ENCODE measurements at places on chromosomes 1 and 21.

DNA sequence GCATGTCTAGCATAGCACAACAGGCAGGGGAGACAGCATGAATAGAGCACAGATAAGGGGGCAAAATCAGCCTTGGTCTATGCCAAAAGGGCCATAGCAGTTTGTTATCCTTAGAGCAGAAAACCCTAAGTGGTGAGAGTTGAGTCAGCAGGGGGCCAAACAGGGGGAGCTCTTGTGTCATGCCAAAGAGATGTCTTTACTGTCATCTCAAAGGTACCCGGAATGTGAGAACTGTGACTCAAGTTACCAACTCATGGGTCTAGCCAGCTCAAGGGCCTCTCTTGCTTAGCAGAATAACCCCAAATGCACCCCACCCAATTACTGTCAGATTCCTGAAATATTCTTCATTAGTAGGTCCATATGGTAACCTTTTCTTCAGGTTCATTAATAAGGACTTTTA is 45.9 kb upstream of the NRDC start:
- H3K4me1 ChIP-seq = no peaks in the 10 kb centered on the region
- no peaks in the 10 kb centered on the region for H3K27me3 ChIP-seq
- DNase-seq = no peak
- no peak overlapping the region for H3K4me3 ChIP-seq
- H3K27ac ChIP-seq = no peak overlapping the region

GRCh38 chr1:117007719-117008013 is 6.1 kb downstream of the CD101 start:
- no peaks in the 10 kb centered on the region for H3K27me3 ChIP-seq
- no peaks in the 10 kb centered on the region for H3K4me1 ChIP-seq
- DNase-seq = no peak
- no peaks in the 10 kb centered on the region for H3K36me3 ChIP-seq

- H3K27me3 ChIP-seq = no peaks in the 10 kb centered on the region
- H3K4me1 ChIP-seq = peaks cover 5% of the 10 kb centered on the region
- no peak overlapping the region for H3K4me3 ChIP-seq
- H3K27ac ChIP-seq = no peak overlapping the region
Measured at GRCh38 chr1:83813576-83813975, 185.4 kb downstream of the TTLL7 start.

DNA sequence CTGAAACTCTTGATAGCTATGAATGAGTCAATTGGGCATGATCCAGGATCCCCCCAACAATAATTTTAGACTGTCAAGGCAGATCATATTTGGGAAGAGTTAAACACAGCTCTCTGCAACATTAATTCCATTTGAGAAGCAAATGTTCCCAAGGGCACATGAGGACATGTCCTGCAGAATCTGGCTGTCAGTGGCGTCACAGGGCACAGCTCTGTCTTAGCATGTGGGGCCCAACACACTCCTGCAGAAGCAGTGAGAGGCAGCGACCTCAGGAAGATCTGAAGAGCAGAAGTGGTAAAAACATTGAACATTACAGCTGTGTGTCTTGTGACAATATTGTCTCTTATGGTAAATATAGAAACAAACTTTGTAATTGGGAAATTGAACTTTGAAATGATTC is 197.1 kb upstream of the PBX1 start:
- H3K4me3 ChIP-seq = no peak overlapping the region
- DNase-seq = no peak
- no peaks in the 10 kb centered on the region for H3K27me3 ChIP-seq
- H3K27ac ChIP-seq = no peak overlapping the region
- no peaks in the 10 kb centered on the region for H3K4me1 ChIP-seq
- H3K36me3 ChIP-seq = no peaks in the 10 kb centered on the region

DNA sequence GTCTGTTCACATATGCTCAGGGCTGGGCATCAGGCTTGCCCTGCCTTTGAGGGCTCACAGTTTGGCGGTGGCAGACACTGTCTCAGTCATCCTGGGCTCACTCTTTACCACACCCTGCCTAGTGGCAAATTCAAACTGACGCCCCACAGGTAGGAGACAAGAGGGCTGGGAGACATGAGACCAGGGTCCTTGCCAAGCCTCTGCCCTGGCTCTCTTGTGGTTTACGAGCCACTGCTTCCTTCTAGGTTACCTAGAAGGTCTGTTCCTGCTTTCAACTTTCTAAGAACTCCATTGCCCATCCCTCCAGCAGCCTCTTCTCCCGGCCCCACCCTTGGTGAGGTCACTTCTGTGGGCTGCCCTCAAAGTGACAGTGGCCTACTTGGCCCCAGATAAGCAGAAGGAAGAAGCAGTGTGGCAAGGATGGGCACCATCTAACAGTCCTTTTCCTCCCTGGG is 10.5 kb downstream of the KIF21B start:
- H3K27me3 ChIP-seq = peaks cover 17% of the 10 kb centered on the region
- H3K27ac ChIP-seq = no peak overlapping the region
- no peaks in the 10 kb centered on the region for H3K36me3 ChIP-seq
- no peak for DNase-seq

GRCh38 chr1:37811027-37811655 is 3.1 kb upstream of the YRDC start:
- H3K36me3 ChIP-seq = peaks cover 28% of the 10 kb centered on the region
- no peak overlapping the region for H3K4me3 ChIP-seq
- H3K27ac ChIP-seq = no peak overlapping the region

- no peaks in the 10 kb centered on the region for H3K36me3 ChIP-seq
- DNase-seq = no peak
- H3K27ac ChIP-seq = no peak overlapping the region
- no peaks in the 10 kb centered on the region for H3K27me3 ChIP-seq
- H3K4me3 ChIP-seq = no peak overlapping the region
Measured at GRCh38 chr1:221562542-221563475, 179.1 kb downstream of the DUSP10 start.

GRCh38 chr1:21825393-21825792 is 13.3 kb downstream of the LDLRAD2 start:
- no peaks in the 10 kb centered on the region for H3K27me3 ChIP-seq
- H3K4me3 ChIP-seq = no peak overlapping the region
- no peak overlapping the region for H3K27ac ChIP-seq
- DNase-seq = no peak
- H3K36me3 ChIP-seq = peaks cover 73% of the 10 kb centered on the region
- no peaks in the 10 kb centered on the region for H3K4me1 ChIP-seq

GRCh38 chr1:45103534-45103933 is 91.5 kb downstream of the UROD start:
- H3K27ac ChIP-seq = no peak overlapping the region
- H3K4me3 ChIP-seq = no peak overlapping the region
- DNase-seq = no peak

GRCh38 chr1:245603311-245603865 is 448.6 kb downstream of the KIF26B start:
- no peaks in the 10 kb centered on the region for H3K4me1 ChIP-seq
- H3K4me3 ChIP-seq = no peak overlapping the region
- H3K27ac ChIP-seq = no peak overlapping the region
- H3K27me3 ChIP-seq = no peaks in the 10 kb centered on the region
- no peak for DNase-seq
